ENCODE measurements at places on chromosomes 1 and 21.

DNA sequence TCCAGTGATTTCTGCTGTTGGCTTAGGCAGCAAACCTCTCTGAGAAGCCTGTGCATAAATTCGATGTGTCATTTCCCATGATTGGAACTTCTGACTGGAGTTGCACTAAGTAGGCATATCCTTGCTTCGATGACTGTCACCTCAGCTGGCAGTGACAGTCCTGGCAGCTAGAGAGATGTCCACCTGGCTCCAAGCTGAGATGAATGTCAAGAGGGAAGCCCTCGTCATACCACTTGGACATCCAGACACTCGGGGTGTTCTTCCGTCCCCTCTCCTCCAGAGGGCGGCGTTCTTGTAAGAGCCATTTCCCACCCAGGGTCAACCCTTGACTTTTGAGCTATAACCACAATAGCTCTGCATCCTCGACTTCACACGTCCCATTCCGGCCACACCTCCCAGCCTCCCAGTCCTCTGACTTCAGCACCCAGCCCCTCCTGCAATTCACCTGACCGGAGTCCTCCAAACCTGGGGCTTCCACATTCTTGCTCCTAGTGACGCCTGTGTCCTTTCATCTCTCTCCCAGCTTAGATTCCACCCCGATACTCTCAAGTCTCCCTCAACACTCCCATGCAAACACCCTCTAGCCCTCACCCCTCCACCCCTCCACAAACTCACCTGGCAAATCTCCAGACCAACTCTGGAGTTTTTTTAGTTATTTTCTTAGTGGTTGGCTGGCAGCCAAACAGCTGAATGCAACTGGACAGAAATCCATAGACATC lies 17.3 kb downstream of the CA6 start:
- peak; percentile 59 for DNase-seq

- DNase-seq = no peak
These were observed 737.8 kb upstream of the CXADR start for GRCh38 chr21:16775076-16775475.

- DNase-seq = no peak
These were observed 16.6 kb downstream of the ATP1A4 start for GRCh38 chr1:160168016-160168415.

DNA sequence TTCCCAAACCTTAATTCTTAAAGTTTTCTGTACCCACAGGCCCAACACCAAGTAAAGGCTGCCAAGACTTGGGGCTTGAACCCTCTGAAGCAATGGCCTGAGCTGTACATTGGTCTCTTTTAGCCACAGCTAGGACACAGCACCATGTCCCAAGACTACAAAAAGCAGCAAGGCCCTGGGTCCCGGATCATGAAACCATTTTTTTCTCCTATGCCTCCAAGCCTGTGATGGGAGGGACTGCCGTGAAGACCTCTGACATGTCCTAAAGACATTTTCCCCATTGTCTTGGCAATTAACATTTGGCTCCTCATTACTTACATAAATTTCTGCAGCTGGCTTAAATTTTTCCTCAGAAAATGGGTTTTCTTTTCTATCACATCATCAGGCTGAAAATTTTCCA lies 30.9 kb downstream of the ZNF670 start:
- DNase-seq = no peak

- DNase-seq = no peak
These were observed 1.8 kb downstream of the PLEKHO1 start for GRCh38 chr1:150151291-150152181.

DNA sequence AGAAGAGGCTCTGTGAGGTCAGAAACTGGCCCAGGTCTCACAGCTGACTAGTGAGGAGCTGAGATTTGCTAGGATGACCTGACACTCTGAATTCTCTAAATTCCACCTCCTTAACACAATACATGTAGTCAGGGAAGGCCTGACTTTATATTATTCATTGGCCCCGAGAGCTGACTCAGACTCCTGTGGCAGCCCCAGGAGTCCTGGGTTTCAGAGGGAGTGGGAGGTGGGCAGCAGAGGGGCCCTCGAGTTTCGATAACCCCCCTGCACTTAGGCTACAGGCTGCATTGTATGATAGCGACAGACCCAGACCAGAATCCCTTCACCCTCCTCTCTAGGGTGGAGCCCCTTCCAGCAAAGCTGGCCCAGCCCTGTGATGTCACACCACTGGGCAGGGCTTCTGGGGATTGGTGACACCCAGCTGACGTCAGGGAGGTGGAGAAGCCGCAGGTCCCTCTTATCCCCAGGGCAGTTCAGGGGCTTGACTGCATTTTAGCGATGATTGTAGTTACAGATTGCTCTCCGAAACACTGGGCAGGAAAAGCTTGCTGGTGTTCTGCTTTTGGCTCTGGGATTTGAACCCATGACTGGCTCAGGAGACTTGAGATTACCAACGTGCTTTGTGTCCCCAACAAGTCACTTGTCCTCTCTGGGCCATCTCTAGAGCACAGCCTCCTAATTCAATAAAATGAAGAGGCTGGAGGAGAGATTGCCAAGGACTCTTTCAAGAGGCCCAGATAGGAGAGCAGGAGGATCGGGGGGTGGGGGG lies 17.0 kb upstream of the GPR37L1 start:
- no peak for DNase-seq

DNA sequence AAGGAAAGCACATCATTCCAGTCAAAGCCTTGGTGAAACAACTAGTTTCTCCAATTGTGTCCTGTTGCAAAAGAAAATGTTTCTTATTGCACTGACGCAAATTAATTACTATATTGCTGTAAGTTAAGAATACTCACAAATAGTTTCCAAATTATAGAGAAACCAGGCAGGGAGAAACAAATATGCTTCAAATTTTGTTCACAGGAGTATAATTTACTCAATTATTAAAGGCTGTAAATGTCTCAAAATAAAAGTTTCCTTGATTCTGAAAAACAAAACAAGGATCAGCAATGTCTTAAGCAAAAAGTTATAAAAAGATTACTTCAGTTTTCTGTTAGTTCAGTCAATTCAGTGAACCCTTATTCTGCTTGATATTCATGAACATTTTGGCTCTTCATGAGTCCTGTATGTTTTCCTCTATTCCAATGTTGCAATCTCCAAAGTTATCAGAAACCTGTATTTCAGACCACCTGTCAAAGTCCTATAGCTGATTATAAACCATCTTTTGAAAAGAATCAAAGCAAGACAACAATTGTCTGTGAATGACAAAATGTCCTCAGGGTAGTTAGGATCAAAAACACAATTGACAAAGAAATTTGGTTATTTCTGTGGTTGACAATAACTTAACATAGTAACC lies 11.7 kb upstream of the SYPL2 start:
- DNase-seq = no peak

- DNase-seq = no peak
These were observed 45.0 kb upstream of the KIRREL1 start for GRCh38 chr1:157948312-157949073.

DNA sequence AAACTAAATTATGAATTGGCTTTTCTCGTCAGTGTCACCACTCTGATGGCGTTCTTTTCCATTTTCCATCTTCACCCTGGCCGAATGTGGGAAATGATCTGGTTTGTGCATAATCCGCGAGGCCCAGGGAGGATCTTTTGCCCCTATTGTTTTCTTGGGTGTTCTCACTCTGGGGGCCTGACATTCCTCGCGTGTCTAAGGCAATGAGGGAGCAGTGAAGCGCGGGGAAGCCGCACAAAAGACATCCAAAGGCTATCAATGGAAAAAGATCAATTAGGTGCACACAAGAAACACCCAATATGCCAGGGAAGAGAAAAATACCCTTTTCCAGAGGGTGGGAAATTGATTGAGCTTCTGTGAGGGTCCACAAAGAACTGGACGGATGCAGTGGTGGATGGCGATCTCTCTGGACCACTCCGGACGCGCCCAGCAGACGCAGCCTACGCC lies 941 bp upstream of the C1orf21 start:
- no peak for DNase-seq

GRCh38 chr1:220885971-220886370 lies 6.7 kb downstream of the HLX start:
- no peak for DNase-seq

GRCh38 chr1:232988572-232989040 lies 38.2 kb downstream of the NTPCR start:
- no peak for DNase-seq

- no peak for DNase-seq
These were observed 45.2 kb downstream of the SDCCAG8 start for GRCh38 chr1:243301059-243301458.

DNA sequence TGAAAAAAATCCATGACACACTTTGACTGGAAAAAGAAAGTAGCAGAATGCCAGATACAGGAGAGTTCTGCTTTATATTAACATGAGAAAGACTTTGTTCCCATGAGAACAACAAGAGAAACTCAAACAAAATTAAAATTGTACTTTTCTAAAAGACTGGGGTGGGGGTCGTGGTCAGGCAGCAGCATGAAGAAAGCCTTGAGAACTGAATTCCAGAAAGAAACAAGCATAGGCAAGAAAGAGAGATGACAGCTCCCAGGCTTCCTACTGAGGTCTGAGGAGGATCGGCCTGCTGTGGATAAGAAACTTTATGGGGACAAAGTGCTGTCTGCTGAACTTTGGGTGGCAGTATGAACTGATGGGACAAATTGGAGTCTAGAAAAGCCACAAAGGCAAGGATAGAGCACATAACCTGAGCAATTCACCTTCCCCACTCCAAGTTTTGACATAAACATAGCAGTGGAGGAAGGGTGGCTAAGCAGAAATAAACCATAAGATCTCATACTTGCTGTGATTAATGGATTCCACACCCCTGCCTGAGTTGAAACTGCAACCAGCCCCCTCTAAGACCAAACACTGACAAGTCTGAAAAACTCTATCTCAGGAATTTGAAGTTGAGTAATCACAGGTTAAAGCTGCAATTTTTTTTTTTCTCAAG lies 43.7 kb downstream of the COL6A1 start:
- DNase-seq = no peak

DNA sequence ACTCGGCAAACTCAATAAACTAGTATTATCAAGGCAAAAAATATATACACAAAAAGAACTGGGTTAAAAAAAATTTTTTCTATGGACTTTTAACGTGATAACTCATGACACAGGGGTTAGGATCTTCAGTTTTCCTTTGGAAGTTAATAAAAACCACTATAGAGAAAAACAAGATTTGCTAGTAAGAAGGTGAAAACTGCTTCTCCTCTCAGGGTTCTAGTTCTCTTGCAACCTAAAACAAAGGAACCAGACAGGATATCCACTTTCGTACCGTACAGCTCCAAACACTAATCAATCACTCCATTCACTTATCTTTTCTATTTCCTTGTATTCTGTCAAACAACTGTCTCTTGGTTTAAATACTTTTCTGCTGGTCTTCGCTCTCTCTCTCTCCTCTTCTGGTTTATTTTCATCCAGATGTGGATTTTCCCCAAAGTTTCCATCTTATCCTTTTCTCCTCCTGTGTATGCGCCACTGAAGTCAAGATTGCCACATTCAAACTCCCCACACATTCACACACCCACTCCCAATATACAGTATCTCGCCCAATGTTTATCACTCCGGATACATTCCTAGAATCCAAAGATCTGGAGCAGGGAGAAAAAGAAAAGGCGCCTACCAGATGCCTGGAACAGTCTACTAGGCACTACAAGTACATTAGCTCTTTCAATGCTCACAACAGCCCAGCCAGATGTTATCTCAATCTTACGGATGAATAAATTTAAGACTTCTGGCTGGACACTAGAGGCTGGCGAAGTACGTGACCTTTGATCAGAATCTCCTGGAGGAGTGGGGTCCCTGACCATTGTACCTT lies 775 bp upstream of the PRPF38B start:
- DNase-seq = no peak

DNA sequence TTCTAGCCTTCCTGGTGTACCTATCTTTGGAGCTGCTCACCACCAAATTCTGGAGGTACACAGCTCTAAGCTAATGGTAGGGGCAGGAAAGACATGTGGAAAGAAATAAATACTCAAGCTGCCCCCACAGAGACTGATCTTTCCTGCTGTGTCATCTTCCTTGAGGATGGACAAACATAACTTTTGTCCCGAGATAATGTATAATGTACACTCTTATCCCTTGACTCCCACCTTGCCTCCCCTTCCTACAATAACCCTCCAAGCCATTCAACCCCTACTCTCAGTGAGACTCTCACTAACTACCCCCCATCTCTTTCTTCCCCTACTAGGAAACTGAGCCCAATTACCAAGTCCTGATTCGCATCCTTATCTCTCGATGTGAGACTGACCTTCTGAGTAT lies 12.2 kb downstream of the ANXA9 start:
- DNase-seq = no peak

GRCh38 chr1:107794571-107794970 lies 170.4 kb downstream of the VAV3 start:
- no peak for DNase-seq

DNA sequence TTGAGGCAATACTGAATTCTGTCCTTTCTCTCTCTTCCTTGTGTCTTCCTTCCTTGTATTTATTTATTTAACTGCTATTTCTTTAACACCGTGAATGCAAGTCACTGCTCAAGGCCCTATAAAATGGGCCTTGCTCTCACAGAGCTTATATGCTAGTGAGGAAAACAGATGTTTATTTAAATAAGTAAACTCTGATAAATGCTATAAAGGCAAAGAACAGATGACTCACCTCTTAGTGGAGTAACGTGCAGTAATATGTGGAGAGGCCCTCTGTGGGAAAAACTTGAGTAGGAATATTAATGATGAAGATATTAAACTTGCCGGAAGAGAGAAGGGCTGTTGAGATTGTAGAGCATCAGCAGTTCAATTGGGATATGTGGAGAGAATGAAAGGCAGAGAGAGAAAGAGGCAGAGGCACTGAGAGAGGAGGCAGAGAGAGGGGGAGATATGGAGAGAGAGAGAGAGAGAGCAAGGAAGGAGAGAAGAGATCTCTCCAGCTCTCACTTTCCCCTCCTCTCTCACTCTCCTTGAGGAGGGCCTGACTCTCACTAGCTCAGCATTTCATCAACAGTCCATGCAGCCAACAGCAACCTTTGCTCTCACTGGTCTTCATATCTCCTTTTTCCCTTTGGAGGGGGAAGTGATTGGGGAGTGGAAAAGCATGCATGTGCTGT lies 322.2 kb downstream of the LMX1A start:
- no peak for DNase-seq

DNA sequence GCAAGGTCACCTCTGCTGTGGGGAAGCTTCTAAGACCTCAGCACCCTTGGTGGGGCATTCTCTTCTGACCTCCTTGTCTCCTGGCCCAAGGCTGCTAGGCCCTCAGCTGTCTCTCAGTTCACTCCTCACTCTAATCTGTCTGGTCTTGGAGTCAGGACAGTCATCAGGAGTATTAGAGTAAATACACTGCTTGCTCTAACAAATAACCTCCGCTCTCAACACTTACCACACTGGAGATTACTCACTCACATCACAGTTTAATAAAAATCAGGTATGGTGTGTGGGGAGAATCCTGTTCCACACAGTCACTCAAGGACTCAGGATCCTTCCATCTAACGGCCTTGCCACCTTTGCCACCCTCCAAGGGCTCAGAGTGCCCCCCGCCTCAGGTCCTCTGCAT lies 26.6 kb upstream of the TMEM61 start:
- no peak for DNase-seq

- no peak for DNase-seq
These were observed 44.4 kb downstream of the PTPN14 start for GRCh38 chr1:214506972-214507431.

- DNase-seq = no peak
These were observed 201.0 kb downstream of the PBX1 start for GRCh38 chr1:164759979-164760469.

GRCh38 chr1:229121845-229122436 lies 149.0 kb upstream of the RAB4A start:
- DNase-seq = no peak

- DNase-seq = no peak
These were observed 2.8 kb downstream of the OSCP1 start for GRCh38 chr1:36447450-36447849.

- no peak for DNase-seq
These were observed 831 bp downstream of the CSRP1 start for GRCh38 chr1:201506092-201506491.

- no peak for DNase-seq
These were observed 43.2 kb downstream of the RHOU start for GRCh38 chr1:228778466-228778865.

Measured in DMS79 (cell line).